ENCODE measurements at places on chromosomes 16 and 17.

DNA sequence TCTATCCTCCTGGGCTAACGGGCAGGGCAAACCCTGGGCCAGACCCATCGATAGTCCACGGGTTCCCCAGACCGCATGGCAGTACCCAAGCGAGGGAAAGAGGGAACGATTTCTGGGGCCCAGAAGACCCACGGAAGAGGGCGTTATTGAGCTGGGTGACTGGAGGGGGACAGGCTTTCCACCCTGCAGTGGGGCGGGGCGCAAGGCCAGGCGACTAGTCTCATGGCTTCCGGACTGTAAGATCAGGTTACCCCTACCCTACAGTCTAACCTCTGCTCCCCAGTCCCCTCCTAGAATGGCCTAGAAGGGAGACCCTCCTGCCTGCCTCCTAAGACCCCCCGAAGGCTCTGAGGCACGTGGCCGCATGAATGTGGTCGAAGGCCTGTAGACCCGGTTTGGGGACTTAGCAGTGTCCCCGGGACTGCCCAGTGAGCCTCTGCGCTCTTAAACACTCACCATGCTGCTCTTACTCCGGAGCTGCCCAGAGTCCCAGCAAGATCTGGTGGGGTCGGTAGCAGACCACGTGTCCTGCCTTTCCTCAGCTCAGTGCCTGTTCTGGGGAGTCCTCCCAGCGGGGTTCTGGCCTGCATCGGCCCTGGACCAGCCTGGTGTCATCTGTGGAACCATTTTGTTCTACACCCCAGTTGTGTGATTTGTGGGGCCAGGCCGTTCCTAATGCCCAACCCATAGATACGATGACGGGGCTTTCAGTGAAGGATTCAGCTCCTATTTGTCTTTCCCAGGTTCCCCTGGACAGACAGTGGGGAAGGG, 13.2 kb upstream of the AURKB start:
- peak; percentile 75 for DNase-seq

DNA sequence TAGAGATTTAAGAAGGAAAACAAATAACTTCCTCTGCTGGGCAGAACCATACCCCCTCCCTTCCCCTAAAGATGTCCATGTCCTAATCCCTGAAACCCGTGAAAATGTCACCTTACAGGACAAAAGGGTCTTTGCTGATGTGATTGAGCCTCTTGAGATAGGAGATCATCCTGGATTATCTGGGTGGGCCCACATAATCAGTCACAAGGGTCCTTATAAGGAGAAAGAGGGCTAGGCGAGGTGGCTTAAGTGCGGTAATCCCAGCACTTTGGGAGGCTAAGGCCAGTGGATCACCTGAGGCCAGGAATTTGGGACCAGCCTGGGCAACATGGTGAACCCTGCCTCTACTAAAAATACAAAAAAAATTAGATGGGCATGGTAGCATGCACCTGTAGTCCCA, 12.0 kb upstream of the SLC39A11 start:
- no peak for DNase-seq

GRCh38 chr17:69650881-69651280, 236.4 kb downstream of the MAP2K6 start:
- no peak for DNase-seq

- DNase-seq = peak; percentile 56
These were observed 18.6 kb downstream of the RAD51C start for GRCh38 chr17:58710948-58711552.

GRCh38 chr17:80453126-80453997, 23.0 kb downstream of the NPTX1 start:
- DNase-seq = no peak

GRCh38 chr17:66488864-66489263, 186.5 kb downstream of the PRKCA start:
- DNase-seq = no peak

GRCh38 chr17:47665655-47666054, 15.9 kb downstream of the KPNB1 start:
- no peak for DNase-seq

DNA sequence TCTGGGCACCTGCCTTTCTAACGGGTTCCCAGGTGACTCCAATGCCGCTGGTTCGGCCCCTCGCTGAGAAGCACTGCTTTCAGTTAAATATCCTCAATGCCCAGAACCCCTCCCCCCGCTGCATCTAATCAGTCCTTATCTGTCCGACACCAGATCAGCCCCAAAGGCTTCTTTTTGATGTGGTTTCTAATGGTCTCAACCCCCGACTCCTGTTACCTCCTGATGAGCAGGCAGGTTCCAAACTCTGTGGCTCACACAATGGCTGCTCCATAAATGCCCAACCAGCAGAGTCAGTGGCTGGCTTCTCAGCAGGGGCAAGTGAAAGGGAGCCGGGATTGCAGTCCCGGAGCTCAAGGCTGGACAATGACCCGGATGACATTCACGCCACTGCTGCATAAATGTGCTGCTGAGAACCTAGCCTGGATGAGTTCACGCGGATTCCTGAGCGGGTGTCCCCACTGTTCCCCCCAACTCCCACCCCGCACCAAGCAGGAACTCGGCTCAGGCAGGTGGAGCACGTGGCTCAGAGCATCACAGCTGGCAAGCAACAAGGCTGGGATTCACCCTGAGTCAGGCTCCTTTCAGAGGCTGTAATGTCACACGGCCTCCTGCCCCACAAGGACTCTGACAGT, 1.0 kb upstream of the SLC38A8 start:
- no peak for DNase-seq

GRCh38 chr16:5551909-5552308, 454.3 kb upstream of the EEF2KMT start:
- DNase-seq = no peak

DNA sequence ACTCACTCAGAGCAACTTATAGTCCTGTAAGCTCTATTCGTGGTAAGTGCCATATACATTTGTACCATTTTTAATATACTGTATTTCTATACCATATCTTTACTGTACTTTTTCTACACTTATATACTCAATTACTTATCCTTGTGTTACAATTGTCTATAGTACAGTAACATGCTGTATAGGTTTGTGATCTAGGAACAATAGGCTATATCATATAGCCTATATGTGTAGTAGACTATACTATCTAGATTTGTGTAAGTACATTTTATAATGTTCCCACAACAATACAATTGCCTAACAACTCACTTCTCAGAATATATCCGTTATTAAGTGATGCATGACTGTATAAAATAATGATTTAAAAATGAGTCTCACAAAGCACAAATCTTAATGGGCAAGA, 123.3 kb upstream of the NACA2 start:
- DNase-seq = no peak

- DNase-seq = peak; percentile 62
These were observed 250.8 kb upstream of the RPL38 start for GRCh38 chr17:73952480-73953205.

DNA sequence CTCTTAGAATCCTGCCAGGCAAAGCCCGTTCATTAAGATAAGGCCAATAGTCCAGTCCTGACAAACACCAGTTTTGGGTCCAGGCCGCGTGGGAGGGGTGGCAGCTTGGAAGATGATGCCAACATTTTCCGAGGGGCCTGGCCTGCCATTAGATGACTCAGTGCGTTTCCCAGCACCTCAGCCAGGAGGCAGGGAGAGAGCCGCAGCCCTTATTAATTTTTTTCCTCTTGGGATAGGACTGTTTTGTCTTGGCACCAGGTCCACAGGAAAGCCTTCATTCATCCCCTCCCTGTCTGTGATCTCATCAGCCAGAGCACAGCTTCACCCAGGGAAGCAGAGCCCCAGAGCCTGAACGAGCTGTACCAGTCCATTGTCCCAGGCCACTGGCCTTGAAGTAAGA, 4.7 kb upstream of the NDEL1 start:
- no peak for DNase-seq

GRCh38 chr17:50354776-50355175, 8.8 kb downstream of the XYLT2 start:
- no peak for DNase-seq

GRCh38 chr16:31472709-31473203, 804 bp downstream of the TGFB1I1 start:
- peak; percentile 74 for DNase-seq

GRCh38 chr16:20409398-20410120, at the start of gene ACSM5:
TSS of gene ACSM5 (plus strand) at chr16:20409534. CDS start at chr16:20411485, 1,951 bp downstream.
- DNase-seq = no peak
